ENCODE measurements at places on chromosomes 4 and X. TPM values are rescaled to one million over a fixed set of nuclear protein-coding genes. Genes with fewer than 3 reads are reported as not detected.

- no peak for DNase-seq
These were observed 405 bp upstream of the HS3ST1 start for GRCh38 chr4:11428899-11429698.

DNA sequence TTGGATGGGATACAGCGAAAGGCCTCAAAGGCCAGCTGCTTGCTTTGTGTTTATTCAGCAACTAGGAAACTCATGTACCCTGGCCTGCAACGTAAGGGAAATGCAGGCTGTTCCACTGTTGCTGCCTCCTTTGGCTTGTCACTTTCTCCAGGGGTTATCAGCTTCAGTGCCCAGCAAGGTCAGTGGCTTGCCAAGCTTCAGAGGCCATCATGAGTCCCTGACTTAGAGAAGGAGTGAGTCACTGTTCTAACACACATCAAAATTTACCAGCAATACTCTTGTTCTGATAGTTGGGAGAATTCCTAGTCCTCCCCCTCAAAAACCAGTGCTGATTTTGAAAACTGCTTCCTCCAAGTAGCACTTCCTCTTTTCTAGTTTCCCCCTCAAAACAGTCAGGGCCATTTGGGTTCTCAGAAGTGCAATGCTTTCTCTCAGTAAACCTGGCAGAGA is 250.8 kb downstream of the ARHGAP24 start:
- no peak for DNase-seq

DNA sequence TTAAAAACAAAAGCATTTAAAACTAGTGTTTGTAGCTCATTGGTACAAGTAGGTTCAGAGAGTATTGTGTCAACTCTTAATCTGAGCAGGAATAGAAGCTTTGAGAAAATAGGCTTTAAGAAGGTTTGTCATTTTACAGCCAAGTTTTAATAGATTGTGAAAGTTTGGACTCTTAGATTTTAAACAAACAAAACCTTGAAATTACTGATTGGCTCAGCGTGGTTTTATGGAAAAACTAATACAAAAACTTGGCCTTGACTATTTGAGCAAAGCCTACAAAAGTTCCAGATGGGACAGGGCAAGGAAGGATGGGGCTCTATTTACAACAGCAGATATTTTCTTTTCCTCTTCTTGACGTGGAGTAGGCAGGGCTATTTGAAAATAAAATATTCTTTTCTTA is 16.5 kb downstream of the ZFX start:
- no peak for DNase-seq

GRCh38 chr4:2617955-2618354 is 81.5 kb downstream of the FAM193A start:
- no peak for DNase-seq

DNA sequence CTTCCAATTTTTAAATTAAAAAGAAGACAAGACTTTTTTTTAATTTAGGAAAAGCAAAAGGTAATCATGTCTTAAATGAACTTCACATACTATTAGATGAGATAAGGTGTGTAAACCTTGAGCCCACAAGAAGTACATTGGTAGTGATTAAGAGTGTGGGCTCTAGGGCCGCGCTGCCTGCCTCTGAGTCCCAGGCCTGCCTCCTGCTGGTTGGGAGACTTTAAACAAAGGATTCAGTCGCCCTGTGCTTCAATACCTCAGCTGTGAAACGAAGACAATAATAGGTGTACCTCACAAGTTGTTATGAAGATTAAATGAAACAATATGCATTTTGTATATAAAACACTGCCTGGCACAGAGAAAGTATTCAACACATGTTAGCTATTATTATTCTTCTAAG is 95.9 kb upstream of the MYOZ2 start:
- no peak for DNase-seq

- no peak for DNase-seq
These were observed 210.8 kb downstream of the SPOCK3 start for GRCh38 chr4:167023364-167023925.

GRCh38 chr4:127732623-127733328 is 2.6 kb downstream of the SLC25A31 start:
- DNase-seq, result no peak

DNA sequence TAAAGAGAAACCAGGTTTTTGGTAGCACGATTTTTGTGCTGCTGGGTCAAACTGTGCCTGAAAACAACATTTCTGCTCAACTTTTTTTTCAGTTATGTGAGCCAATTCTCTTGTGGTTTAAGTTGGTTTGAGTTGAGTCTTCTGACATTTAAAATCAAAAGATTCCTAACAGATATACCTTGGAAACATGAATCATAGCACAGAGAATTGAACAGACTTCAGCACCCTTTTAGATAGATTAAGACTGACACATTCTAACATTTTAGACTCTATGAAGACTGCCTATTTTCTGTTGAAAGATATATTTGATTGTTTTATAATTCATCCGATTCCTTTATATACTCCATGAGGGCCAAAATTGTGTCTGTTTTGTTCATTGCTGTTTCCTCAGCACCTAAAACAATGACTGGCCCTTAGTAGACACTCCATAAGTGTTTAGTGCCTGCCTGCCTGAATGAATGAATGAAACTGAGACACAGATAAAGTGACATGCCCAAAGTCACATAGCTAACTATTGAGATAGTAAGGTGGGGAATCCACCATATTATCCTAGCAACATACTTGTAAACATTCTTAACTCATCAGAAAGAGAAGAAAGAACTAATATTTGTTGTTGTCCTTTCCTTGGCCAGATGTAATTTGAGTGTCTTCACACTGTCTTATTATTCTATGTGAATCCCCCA is 624.0 kb downstream of the MID1IP1 start:
- no peak for DNase-seq

DNA sequence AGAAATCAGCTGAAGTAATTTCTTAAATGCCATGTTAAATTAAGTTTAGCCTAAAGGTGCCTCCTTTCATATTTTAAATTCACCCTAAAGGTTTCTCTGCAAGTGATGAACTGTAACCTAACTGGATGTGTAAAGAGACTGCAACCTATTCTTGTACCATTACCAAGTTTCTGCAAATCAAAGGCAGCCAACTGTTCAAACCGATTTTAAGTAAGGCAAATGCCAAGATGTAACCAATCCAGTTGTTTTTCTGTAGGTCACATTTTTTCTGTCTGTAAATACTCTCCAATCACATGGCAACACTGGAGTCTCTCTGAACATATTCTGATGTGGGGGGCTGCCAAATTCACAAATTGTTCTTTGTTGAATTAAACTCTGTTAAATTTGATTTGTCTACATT is 42.4 kb upstream of the FGF2 start:
- DNase-seq, result no peak

- no peak for DNase-seq
These were observed 516 bp downstream of the SGMS2 start for GRCh38 chr4:107825072-107825824.

DNA sequence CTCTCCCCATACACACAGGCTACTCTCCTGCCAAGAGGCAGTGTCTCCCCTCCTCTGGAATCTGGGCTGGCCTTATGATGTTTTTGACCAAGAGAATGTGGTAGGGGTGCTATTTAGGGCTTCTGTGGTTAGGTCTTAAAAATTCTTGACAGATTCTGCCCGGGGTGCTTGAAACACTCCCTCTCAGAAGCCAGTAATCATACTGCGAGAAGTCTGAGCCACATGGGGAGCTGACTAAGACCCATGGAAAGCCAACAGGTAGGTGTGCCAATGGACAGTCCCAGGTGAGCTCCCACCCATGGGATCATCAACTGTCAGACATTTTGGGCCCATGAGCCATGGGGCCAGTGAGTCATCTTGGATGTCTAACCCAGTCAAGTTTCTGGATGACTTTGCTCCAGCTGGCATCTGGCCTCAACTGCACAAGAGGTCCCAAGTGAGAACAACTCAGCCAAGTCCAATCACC is 315.7 kb downstream of the FBXW7 start:
- DNase-seq, result no peak

- DNase-seq, result no peak
These were observed 8.5 kb downstream of the UGT2B7 start for GRCh38 chr4:69104719-69105275.

DNA sequence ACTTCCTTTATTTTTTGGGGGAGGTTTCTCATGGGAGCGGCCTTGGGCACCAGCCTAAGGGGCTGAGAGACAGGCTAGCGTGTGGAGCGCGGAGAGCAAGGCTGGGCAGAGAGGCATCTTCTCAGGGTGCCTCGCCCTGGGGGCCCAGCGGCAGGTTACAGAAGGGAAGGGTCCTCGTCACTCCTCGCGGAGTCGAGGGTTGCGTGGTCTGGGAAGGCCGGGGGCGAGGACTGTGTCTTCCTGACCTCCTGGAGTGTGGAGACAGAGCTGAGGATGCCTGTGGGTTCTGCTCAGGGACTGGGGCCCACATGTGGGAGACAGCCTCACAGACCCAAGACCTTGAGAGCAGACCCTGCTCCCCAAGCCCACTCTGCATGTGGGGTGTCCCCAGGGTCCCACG is 79.6 kb upstream of the LRPAP1 start:
- DNase-seq, result no peak

DNA sequence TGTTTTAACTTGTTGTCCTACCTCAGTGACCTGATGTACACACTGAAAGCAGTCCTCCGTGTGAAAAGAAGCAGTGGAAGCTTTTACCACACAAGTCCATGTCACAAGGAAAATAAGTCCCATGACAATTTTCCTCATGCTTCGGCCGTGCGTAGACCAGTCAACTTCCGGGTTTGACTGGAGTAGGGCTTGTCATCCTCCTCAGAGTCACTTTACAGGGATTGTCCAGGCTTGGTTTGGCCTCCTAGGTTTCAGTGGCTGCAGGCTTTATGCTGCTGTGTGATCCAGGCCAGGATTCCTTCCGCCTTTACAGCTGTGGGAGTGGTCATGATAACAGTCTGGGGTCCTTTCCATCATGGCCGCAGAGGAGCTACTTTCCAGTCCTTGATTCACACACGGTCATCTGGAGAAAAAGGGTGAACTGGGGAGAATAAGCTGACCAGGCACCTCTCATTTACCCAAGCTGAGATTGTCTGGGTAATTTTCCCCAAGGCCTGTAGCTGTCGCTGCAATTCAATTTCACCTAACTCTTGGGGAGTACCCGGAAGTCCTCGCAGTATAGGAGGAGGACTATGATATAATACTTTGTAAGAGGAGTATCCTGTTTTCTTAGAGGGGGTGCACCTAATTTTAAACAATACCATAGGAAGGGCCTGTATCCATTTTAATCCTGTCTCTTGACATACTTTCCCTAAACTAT is 206.1 kb upstream of the KLF8 start:
- DNase-seq, result no peak

GRCh38 chr4:62399242-62399641 is 1199.1 kb downstream of the ADGRL3 start:
- no peak for DNase-seq

DNA sequence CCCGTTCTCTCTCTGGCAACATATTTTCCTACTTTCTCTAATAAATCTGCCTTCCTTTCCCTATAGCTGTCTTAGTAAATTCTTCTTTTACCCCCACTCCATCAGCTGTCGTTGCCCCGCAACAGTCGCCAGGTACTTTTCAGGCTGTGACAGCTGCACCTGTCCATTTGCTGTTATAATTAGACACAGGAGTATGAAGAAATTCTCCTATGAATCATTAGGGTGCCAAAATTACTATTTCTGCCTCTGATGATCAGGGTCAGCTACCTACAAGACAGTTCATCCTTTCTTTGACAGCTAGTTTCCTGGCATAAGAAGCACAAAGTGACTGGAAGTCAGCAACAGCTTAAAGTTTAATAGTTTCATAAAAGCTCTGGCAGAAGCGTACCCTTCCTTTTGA is 19.5 kb upstream of the GALNTL6 start:
- no peak for DNase-seq

DNA sequence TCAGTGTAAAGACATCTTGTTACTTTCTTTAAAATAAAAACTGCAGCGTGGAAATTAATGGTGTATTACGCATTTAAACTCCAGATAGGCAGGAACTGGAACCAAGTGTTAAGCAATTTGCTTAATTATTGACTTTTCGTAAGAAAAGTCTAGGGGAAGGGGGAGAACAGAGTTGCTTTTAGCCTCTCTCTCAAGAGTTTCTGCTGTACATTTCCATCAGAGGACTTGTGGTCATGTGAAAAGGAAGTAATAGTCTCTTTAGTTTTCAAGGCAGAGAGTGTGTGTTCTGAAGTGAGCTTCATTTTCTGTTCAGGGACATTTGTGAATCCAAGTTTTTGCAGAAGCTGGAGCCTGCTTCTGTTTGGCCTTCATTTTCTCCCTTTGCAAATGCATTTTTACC is 127.2 kb downstream of the UBE2K start:
- no peak for DNase-seq

DNA sequence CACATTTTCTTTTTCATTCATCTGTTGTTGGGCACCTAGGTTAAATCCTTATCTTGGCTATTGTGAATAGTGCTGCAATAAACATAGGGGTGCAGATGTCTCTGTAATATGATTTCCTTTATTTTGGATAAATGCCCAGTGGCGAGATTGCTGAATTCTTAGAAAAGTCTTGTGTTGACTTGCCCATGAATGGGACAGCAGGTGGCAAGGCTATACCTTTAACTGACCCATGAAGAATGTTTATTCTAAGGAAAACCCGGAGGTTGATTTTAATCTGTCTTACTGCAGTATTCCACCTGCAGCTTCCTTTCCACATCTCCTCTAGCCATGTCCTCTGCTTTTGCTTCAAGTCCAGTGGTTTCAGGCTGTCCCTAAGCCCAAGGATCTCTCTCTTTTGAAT is 220.6 kb downstream of the SNCA start:
- DNase-seq, result no peak

DNA sequence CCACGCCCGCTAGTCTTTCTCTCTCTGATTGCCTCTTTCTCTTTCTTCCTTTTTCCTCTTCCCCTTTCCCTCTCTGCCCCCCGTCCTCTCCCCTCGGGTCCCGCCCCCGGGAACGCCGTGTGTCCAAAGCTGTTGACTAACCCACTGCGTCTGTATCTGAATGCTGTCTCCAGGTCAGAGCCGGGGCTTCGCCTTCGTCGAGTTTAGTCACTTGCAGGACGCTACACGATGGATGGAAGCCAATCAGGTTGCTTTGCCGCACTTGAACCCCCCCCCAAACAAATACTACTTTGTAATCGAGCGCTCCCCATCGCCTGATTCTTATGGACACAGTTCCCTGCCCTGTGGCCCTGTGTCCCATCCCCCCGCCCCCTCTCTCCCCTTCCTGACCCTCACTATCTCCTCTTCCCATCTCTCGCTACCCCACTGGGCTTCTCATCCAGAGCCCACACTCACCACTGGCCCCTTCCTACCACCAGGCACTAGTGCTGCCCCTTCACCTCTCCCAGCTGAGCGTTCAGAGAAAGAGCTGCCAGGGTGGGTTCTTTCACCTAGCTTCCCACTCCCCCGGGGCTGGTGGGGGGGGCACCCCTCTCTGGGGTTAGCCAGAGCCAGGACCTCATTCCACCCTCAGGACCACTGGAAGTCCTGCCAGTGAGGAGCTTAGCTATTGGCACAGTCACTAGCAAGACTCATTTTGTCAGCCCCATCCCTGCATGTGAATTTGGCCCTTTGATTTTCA is 18.6 kb upstream of the UBA1 start:
- no peak for DNase-seq

SERTM2 gene
- total RNA-seq, result not detected

RAB41 gene
- not detected for total RNA-seq

TMEM154 gene
- total RNA-seq, result 12.5 TPM

GSPT2 gene
- 10.5 TPM for total RNA-seq

DMD gene
- 0.40 TPM for total RNA-seq

HEPH gene
- total RNA-seq, result not detected

GABRQ gene
- not detected for total RNA-seq

PAGE5 gene
- 1.3 TPM for total RNA-seq

TLR10 gene
- total RNA-seq, result not detected

MANBA gene
- total RNA-seq, result 9.1 TPM

PHEX gene
- 20.1 TPM for total RNA-seq

ZMAT1 gene
- 3.2 TPM for total RNA-seq

TMEM156 gene
- total RNA-seq, result 6.7 TPM

CCDC160 gene
- total RNA-seq, result not detected

All from CD8-positive, alpha-beta memory T cell (primary cell).